ENCODE measurements at places on chromosomes 2 and 18.

DNA sequence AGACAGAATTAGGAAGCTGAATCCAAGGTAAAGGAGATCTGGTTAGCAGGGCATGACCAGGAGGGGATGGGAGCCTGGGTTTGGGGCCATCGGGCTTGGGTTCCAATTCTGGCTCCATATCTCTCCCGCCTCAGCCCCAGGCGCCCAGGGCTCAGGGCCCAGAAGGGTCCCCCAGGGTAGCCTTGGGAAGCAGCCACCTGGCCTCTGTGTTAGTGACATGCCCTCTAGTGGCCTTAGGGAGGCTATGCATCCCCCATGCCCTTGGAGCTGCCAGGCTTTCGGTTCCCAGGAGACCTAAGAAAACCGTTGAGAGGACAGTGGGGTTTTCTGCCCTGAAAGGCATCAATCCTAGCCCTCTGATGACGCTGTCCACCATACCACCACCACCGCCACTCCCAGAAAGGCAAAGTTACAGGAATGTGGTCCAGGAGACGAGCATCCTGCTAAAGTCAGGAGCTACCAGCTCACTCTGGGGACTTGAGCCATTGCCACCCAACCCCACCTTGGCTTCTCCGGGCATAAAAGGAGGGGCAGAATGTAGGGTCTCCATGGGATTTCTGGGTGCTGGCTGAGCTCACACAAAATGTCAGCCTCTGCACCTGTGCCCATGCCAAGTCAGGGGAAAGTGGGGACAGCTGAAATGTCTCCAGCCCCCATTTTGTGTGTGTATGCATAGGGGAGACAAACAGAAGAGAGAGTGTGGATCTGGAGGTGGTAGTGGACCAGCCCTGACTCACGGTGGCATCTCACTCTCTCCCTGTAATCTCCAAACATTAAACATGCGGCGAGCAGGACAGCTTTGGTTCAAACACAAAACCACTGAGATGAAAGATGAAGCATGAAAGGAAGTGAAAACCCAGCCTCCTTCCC, 56.5 kb downstream of the EMX1 start:
- peak; percentile 20 for DNase-seq

DNA sequence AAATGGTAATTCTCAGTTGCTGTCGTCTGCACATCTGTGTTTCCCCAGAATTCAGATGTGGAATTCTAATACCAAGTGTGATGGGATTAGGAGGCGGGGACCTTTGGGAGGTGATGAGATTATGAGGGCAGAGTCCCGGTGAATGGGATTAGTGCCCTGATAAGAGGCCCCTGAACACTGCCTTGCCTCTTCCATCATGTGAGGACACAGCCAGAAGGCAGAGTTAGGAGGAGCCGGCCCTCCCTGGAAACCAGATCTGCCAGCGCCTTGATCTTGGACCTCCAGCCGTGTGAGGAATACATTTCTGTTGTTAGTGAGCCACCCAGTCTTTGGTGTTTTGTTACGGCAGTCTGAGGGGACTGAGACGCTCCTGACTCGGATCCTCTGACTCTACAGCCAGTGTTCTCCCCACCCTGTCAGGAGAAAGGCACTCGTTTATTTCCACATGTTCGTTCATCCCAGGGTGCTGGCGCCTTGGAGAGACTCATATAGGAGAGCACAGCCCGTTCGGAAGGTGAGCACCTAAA, 395.0 kb downstream of the ZNF516 start:
- DNase-seq: no peak

GRCh38 chr2:152613235-152613634, 104.0 kb downstream of the PRPF40A start:
- no peak for DNase-seq

DNA sequence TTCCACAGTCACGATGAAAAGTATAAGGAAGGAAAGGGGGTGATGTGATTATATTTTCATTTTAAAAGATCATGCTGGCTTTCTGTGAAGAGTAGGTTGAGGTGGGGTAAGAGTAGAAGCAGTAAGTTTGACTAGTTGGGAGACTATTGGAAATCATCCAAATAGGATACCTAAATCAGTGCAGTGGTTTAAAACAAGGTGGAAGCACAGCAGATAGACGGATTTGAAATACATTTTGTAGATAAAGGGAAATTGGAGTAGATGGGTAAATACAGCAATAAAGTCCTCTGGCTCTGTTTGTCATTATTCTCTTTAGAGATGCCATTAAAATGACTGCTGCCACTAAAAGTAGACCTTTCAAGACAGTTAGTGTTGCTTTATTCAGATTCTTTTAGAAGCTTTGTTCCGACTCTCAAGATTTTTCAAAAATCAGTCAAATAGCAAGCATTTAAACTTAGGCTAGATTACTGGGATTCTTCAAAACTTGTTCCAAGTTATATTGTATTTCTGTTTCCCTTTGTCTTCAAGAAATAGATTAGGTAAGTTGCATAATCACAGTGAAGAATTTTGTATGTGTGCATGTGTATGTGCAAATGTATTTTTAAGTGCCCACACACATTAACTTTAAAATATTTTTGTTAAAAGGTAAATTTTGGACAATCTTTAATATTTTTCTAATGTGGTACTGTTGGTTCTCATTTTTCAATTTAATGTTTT, 61.7 kb upstream of the DTNA start:
- DNase-seq: no peak

DNA sequence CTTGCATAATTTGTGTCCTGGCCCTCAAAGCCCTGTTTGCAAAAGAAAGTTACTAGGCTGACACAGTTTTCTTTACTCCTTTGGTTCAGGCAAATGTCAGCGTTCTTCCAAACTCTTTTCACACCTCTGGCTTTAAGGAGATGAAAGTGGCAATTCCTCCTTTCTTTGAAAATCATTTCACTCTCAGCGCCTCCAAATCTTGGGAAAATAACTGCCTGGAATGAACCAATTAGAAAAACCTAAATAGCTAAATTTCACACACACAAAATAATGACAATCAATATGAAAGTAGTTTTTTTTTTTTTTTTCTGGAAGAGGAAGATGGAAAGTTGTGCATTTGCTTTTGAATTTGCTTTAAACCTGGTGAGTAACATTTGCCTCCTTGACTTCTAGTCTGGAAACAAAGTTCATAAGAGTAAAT, 1.7 kb downstream of the MEIS1 start:
- DNase-seq: no peak

DNA sequence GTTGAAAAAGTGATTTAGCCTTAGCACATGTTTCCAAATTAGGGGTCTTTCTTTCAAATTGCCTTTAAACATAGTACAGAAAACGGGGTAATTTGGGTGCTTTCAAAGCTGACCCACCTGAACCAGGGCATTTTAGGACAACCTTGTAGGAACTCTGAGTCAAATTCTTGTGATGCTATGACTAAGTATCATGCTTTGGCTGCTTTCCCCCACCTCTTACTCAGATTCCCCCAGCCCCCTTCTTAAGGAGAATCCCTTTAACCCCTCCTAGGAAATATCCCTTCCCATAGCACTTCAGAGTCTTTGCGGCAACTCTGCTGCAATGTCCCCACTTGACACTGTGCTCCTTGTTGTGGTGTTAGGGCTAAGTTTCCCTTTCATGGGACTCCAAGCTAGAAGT, 18.6 kb upstream of the KLF7 start:
- no peak for DNase-seq

- no peak for DNase-seq
These were observed 268.2 kb upstream of the ID2 start for GRCh38 chr2:8413589-8414135.

- no peak for DNase-seq
These were observed 31.5 kb downstream of the FAP start for GRCh38 chr2:162211732-162212131.

GRCh38 chr18:77063260-77063659, 69.3 kb downstream of the MBP start:
- DNase-seq: peak; percentile 70

GRCh38 chr2:72891091-72891818, 4.0 kb downstream of the SPR start:
- no peak for DNase-seq

DNA sequence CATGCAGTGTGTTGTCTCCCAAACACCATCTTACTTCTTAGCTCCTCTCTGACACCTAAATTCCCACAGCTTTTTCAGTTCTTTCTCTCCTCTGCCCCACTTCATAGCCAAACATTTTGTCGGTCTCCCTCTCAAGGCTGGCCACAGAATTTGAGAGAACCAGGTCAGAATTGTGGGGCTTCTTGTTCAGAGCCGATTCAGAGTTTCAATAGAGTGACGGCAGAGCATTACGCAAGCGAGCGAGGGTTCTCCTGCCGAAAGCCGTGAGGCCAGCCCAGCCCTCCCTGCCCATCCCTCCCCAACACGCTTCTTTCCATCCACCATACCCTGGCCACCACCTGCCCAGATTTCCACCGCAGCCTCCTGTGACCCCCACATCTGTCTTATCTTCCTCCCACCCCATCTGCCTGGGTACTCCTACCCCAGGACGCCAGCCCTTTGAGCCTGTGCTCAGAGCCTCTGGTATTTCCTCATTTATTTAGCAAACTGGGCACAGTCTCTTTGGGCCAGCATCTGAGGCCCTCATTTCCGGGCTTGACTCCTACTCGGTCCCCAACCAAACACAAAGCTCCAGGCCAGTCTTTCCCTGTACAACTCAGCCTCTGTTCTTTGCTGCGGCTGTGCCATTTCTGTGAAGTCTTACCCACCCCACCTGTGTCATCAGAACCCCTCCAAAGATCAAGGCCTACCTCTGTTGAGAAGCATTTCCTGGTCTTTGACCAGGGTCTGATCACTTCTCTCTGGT, 70.0 kb upstream of the MAP4K4 start:
- DNase-seq: no peak

DNA sequence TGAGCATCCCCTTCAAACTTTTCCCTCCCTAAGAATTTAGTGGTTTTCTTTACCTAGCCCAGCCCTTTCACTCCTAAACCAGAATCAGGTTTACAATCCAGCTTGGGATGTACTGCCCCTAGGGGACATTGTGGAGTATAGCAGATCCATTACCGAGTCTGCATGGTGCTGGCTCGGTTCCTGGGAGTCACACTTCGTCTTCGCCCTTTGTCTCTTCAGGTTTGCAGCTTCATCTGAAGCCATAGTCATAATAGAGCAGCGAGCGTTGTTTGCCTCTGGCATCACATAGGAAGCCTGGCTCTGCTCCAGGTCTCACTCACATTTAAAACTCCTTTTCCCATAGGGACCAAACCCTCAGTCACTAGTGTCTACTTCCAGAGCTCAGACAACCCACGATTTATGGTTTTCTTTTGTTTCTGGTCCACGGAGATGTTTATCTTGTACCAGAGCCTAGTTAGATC, 16.8 kb upstream of the LYPD6 start:
- DNase-seq: no peak

DNA sequence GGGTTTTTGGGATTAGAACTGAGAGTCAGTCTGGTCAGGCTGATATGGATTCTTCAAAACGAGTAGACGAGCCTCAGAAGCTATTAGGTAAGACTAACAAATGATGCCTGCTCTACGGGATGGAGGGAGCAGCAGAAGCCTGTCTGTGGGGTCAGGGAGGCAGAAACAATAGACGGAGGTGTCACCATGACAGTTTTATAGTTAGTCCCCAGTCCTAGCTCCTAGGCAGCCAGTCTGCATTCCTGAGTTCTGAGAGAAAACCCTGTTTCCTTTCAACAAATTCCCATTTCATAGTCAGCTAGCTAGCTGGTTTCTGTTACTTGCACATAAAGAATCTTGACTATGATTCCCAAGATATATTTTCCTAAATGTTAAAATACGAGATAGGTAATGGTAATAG, 542.1 kb downstream of the PID1 start:
- DNase-seq: no peak

GRCh38 chr2:72235497-72236415, 88.1 kb upstream of the CYP26B1 start:
- DNase-seq: no peak

- no peak for DNase-seq
These were observed 17.5 kb upstream of the SULT1C3 start for GRCh38 chr2:108222261-108222660.

- DNase-seq: no peak
These were observed 61.6 kb upstream of the RAB27B start for GRCh38 chr18:54766634-54767033.

DNA sequence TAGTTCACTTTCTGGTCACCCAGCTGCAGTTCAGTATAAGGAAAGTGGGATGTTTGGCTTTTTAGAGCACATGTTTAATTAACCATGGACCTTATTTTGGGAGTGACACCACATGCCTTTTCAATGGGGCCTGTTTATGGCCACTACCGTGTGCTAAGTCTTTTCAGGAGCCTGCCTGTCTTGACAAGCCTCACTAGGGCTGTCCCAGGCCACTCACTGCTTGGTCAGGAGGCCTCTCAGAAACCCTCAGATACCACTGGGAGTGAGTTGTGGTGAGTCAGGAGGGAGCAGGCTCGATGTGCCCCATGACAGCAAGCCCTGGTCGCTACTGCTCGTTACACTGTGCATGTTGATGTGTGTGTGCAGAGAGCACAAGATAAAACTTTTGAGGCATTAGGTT, 123.0 kb downstream of the MAP4K4 start:
- no peak for DNase-seq

DNA sequence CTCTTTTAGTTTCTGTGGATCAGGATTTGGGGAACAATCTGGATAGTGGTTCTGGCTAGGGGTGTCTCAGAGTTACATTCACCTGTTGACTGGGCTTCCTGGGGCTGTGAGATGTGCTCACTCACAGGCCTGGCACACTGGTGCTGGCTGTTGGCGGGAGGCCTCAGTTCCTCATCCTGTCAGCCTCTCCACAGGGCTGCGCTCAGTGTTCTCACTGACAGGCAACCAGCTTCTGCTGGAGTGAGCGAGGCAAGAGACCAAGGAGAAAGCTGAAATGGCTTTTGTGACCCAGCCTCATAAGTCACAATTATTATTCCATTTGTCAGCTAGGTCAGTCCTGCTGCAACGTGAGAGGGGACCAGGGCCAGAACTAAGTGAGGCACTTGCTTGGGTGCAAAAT, 180.6 kb upstream of the GLI2 start:
- DNase-seq: no peak

DNA sequence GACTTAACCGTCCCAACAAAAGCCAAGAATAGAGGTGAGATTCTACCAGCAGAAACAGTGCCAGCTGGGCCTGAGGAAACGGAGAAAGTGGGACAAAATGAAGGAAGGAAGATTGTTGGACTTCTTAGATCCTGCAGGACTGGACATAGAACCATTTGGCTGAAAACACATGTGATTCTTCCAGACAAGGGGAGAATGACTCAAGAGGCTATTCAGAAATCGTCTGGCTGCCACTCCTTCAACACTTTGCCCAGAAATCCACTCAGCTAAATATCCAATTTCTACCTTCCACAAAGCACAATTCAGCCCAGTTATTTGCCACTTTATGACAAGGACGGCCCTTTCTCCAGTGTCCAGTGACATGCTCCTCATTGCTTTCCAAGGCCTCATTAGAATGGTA, 61.6 kb downstream of the SNORC start:
- no peak for DNase-seq

GRCh38 chr2:99096728-99097127, 44.8 kb upstream of the C2orf15 start:
- no peak for DNase-seq

Data from CD8-positive, alpha-beta memory T cell (primary cell).